ENCODE measurements at places on chromosomes 5 and 9. TPM values are rescaled to one million over a fixed set of nuclear protein-coding genes. Genes with fewer than 3 reads are reported as not detected.

DNA sequence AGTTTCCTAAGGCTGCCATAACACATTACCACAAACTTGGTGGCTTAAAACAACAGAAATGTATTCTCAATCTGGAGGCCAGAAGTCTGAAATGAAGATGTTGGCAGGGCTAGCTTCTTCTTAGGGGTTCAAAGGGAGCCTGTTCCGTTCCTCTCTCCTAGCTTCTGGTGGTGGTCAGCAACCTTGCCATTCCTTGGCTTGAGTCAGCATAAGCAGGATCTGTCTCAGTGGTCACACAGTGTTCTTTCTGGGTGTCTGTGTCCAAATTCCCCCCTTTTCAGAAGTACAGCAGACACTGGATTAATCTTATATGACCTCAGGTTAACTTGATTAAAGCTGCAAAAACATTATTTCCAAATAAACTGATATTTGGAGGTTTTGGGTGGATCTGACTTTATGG lies 2.1 kb upstream of the OSMR start:
- DNase-seq = no peak

Gene KIF12
- total RNA-seq = 3.3 TPM

Gene OTP
- total RNA-seq = not detected

Gene NXNL2
- 0.78 TPM for total RNA-seq

Gene RORB
- 52.4 TPM for total RNA-seq

Gene INSL4
- not detected for total RNA-seq

- DNase-seq = no peak
Measured at GRCh38 chr5:140794595-140795258, at the start of gene PCDHA2. Gene PCDHA2, plus strand, starts transcription at chr5:140794852.

GRCh38 chr5:124692324-124692723 lies 54.1 kb downstream of the ZNF608 start:
- no peak for DNase-seq

GRCh38 chr9:85502815-85503655 lies 238.7 kb downstream of the AGTPBP1 start:
- no peak for DNase-seq

GRCh38 chr5:157761690-157762621 lies 18.4 kb downstream of the LSM11 start:
- no peak for DNase-seq

GRCh38 chr5:84683594-84683993 lies 298.9 kb upstream of the EDIL3 start:
- no peak for DNase-seq

DNA sequence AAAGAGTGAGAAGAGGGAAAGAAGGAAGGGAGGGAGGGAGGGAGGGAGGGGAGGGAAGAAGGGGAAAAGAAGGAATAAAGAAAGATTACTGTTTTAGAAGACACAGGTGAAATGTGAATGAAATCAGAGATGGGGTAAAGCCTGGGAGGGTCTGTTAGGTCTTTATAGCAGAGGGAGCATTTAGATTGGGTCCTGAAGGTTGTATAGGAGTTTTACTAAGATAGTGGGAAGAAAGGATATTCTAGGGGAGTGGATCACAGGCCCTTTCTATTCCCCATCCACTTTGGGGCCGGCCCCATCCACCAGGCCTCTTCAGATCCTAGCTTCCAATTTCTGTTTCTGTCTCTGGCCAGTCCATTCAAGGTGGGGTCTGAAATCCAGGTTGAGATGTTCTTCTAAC lies 35.5 kb downstream of the C9orf50 start:
- DNase-seq = no peak

Gene DND1
- total RNA-seq = 0.31 TPM

Gene SCGB3A2
- total RNA-seq = not detected

Gene GFPT2
- total RNA-seq = 11.4 TPM

- DNase-seq = no peak
Measured at GRCh38 chr5:107389130-107389774, 281.5 kb downstream of the EFNA5 start.

Gene CCDC180
- total RNA-seq = 8.1 TPM

DNA sequence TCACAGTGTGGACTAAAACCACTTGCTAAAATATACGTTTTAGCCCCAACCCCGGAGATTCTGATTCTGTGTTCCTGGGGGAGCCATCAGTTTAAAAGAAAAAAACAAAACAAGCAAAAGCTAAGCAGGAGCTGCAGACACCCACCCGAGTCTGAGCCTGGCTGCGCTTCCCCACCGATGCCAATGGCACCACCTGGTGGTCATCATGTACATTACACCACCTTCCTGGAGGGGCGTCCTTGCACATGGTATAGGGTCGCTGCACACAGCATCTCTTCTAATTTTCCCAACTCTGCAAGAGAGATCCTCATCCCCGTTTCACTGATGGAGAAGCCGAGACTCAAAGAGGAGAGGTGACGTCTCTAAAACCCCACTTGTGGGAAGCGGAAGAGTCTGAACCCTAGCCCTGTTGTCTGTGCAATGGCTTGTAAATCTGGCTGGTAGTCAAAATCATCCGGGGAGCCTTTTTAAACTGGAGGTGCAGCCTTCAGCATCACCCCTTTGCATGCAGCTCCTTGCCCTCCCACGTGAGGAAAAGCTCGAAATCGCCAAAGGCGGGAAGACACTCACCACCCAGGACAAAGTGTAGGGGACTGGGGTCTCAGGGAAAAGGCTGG lies 23.1 kb upstream of the CNOT6 start:
- DNase-seq = peak; percentile 29

Gene FAT2
- total RNA-seq = 0.31 TPM

GRCh38 chr5:10600626-10601245 lies 36.9 kb downstream of the ANKRD33B start:
- no peak for DNase-seq

GRCh38 chr9:93960221-93960970 lies 5.2 kb upstream of the BARX1 start:
- DNase-seq = no peak

Gene FAM78A
- total RNA-seq = 1.7 TPM

- no peak for DNase-seq
Measured at GRCh38 chr5:141732417-141732816, 50.4 kb upstream of the ARAP3 start.

DNA sequence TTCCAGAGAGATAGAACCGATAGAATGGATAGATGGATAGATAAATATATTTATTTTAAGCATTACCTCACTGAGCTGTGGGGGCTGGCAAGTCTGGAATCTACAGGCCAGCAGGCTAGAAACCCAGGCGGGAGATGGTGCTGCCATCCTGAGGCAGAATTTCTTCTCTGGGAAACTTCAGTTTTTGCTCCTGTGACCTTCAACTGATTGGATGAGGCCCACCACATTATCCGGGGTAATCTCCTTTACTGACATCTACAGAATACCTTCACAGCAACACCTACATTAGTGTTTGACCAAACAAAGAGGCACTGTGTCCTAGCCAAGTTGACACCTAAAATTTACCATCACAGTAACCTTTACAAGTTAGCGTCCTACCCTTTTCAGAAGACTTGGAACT lies 29.2 kb upstream of the TENT4A start:
- DNase-seq = no peak

Gene SLC6A19
- total RNA-seq = not detected

Gene PTGDS
- 52.1 TPM for total RNA-seq

Gene CYLC2
- total RNA-seq = not detected

GRCh38 chr9:12878351-12878978 lies 103.6 kb downstream of the LURAP1L start:
- DNase-seq = no peak

Gene CNTNAP3B
- 68.5 TPM for total RNA-seq

Gene PCDHB16
- 4.5 TPM for total RNA-seq

- DNase-seq = no peak
Measured at GRCh38 chr5:19923742-19924141, 64.3 kb downstream of the CDH18 start.

DNA sequence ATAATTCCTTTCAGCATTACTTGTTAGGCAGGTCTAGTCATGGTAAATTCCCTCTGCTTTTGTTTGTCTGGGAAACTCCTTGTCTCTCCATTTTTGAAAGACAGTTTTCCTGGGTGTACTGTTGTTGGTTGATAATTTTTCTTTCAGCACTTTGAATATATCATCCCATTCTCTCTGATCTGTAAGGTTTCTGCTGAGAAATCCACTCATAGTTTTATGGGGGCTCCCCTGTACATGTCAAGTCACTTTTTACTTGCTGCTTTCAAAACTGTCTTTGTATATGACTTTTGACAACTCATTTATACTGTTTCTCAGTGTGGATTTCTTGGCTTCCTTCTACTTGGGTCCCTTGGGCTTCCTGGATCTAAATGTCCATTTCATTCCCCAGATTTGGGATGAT lies 16.5 kb downstream of the MEIKIN start:
- no peak for DNase-seq

GRCh38 chr9:38289866-38290245 lies 102.6 kb upstream of the ALDH1B1 start:
- no peak for DNase-seq

DNA sequence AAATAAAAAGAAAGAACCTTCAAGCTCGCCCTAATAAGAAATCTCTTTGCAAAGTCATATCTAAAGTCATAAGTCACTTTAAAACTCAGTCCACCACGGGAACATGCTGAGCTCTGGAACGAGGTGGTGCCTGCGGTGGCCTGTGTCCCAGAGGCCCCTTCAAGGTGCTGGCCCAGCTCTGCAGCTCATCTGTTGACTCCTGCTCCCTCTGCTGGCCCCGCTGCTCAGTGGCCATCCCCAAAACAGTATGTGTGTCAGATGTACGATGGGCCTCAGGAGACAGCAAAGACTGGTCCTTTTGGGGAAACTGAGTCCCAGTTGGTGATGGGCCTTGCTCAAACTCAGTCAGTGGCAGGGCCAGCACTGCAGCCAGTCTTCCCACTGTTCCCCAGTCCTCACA lies 22.8 kb upstream of the FOXB2 start:
- no peak for DNase-seq

DNA sequence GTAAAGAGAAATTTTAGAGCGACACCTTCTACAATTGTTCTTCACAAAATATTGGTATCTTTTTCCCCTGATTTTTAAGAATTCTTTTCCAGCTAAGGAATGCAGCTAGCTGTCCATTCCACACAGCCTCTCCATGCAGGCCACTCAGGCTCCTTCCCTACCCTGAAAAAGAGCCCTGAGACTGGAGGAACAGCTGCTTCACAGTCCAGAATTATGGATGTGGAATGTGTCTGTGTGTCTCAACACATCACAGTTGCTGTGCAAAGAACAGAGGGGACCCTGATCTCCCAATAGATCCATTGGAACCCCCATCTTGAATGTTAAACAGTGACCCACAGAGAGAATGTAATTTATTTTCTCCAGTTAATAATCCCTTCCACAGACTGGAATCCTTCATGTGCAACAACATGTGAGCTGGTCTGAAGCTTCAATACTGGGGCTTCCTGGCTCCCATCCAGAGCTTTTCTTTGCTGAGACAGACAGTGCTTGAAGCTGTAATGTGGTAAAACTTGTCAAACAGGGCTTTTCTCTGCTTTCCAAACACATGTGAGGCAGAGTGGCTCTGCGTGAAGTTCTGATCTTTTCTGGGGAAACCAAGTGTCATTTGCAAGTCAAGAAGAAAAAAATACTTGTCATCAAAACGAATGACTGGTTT lies 53.3 kb upstream of the SMC5 start:
- DNase-seq = no peak

GRCh38 chr9:82080265-82080664 lies 91.7 kb downstream of the SPATA31D1 start:
- no peak for DNase-seq

DNA sequence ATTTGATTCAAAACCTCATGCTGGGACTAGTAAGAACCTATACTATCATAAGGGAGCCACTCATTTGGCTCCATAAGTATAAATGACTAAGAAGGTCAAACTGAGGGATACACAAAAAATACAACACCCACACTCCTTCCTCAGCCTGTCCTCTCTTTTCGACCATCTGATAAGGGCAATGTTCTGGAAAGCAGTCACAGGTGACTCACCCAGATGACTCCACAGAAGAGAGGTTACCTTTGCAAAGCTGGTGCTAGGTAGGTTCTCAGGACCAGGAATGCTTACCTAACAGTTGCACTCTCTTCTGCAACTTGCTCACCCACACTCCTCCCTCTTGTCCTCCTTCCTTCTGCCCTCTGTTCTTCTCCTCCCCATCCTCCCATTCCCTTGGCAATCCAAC lies 32.9 kb downstream of the LHFPL2 start:
- DNase-seq = no peak

DNA sequence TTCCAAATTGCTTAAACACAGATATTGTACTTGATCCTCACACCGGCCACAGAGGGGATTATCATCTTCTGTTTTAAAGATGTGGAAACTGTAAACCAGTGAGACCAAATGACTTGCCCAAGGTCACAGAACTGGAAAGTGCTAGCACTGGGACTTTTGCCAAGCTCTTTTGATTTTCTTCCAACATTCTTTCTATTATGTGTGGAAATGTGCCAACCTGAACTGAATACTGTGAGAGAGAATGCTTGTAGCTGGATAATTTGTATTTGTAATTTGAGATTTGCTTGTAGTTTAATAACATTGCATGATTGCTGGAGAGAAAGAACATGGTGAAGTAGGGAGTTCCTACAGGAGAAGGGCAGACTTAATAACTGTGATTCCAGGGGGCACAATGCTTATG lies 977.9 kb upstream of the NUDT12 start:
- DNase-seq = no peak

Gene TRIM41
- 11.9 TPM for total RNA-seq

Gene PPWD1
- total RNA-seq = 60.5 TPM

GRCh38 chr9:125479846-125480615 lies 218.4 kb downstream of the GAPVD1 start:
- DNase-seq = no peak

Gene UBE2QL1
- 46.3 TPM for total RNA-seq

Gene RANBP17
- total RNA-seq = 212 TPM

Gene PCDHA5
- 13.1 TPM for total RNA-seq

Measured in occipital lobe (tissue), 3 donors.